ENCODE measurements at places on chromosomes 3 and 15. TPM values are rescaled to one million over a fixed set of nuclear protein-coding genes. Genes with fewer than 3 reads are reported as not detected.

EXD1 gene
- total RNA-seq = not detected

CAMKV gene
- total RNA-seq = not detected

CHRM5 gene
- not detected for total RNA-seq

SAMD7 gene
- total RNA-seq = not detected

ACKR4 gene
- 5.3 TPM for total RNA-seq

WDR93 gene
- 0.32 TPM for total RNA-seq

ARGFX gene
- not detected for total RNA-seq

PRTG gene
- 3.4 TPM for total RNA-seq

TM6SF1 gene
- total RNA-seq = 0.11 TPM

CFAP44 gene
- total RNA-seq = 5.9 TPM

NEIL1 gene
- 5.0 TPM for total RNA-seq

CPB1 gene
- 0.54 TPM for total RNA-seq

LDHAL6B gene
- not detected for total RNA-seq

CYP1A2 gene
- not detected for total RNA-seq

GRM2 gene
- total RNA-seq = under 0.01 TPM

C3orf70 gene
- total RNA-seq = 1.5 TPM

LRRIQ4 gene
- under 0.01 TPM for total RNA-seq

RARRES1 gene
- total RNA-seq = 6.7 TPM

HCLS1 gene
- 4.0 TPM for total RNA-seq

GP9 gene
- not detected for total RNA-seq

CCDC13 gene
- total RNA-seq = 0.97 TPM

TMC3 gene
- not detected for total RNA-seq

ERC2 gene
- not detected for total RNA-seq

AADACL2 gene
- not detected for total RNA-seq

SI gene
- total RNA-seq = not detected

STT3B gene
- 177 TPM for total RNA-seq

SLC28A2 gene
- total RNA-seq = not detected

SLC27A2 gene
- total RNA-seq = 0.11 TPM

MITF gene
- 46.4 TPM for total RNA-seq

CASR gene
- total RNA-seq = not detected

CCNB2 gene
- 35.7 TPM for total RNA-seq

FOXL2NB gene
- total RNA-seq = 0.22 TPM

CCR8 gene
- total RNA-seq = not detected

CHDH gene
- total RNA-seq = 3.7 TPM

OR5K2 gene
- not detected for total RNA-seq

WNT5A gene
- 141 TPM for total RNA-seq

ABI3BP gene
- total RNA-seq = 728 TPM

DUOXA2 gene
- not detected for total RNA-seq

Measured in articular chondrocyte of knee joint (primary cell).